ENCODE measurements at places on chromosomes 6 and 20.

DNA sequence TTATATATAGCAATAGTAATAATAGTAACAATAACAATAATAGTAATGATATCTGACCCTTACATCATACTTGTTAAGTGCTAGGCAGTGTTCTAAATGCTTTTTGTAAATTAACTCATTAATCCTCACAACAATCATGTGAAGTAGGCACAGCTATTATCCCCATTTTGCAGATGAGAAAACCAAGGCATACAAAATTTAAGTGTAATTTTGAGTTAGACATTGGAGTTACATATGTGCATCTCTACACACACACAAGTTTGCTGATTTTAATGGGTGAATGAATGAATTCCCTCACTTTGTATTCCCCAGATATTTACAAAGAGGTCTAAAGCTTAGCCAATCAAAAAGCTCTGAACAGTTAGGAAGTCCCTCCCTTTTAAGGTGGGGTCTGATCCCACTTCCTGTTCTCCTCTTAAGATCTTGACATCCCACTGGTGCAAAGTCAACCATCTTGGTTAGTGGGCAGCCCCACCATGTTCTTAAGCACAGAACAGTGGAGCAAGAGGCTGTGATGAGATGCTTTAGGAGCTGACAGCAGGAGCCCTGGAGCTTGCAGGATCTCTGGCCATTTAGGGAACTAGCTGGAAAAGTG is 85.3 kb upstream of the FOXP4 start:
- DNase-seq = peak; percentile 41

DNA sequence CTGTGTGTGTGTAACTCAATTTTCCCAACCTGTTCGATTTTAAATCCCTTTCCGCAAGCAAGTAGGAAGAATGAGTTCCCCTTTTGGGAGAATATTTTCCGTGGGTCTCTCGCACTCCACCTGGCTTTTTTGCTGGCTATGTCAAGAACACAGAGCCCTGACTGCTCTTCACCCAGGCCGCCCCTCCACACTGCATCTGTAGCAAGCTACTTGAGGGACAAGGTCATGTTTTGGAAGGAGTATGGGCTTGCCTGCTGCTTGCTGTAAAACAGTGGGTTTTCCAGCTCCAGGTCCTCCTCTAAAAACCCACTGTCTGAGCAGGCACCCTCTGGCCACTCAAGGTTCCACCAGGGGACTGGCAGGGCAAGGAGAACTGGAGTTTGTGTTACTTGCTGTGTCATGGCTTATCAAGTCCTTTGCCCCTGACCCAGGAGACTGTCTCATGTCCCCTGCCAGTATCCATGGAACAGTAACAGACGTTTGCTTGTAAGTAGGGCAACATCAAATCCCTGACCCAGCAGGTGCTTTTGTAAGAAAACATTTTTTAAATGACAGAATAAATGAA is 35.5 kb upstream of the SYNJ2 start:
- no peak for DNase-seq

- peak; percentile 58 for DNase-seq
Measured at GRCh38 chr6:68638230-68638900, 3.3 kb downstream of the ADGRB3 start.

GRCh38 chr20:60152792-60153191 is 194.6 kb downstream of the CDH26 start:
- DNase-seq = no peak

- no peak for DNase-seq
Measured at GRCh38 chr6:116387374-116387773, 16.6 kb downstream of the DSE start.

DNA sequence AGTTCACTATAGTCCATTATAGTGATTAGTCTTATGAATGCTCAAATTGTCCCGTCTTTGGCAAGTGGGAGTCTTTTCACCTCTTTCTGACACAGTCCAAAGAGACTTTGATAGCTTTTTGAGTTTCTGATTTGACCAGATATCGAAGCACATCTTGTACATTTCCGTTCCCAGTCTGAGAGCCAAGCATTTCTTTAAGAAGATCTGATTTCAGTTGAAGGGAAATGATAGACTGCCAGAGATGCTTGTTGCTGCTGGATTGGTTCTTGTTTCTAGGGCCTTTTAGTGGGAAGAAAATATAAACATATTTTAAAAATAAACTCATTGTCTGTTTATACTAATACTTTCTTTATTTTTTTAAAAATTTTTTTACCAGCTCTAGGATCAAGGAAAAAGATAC is 54.1 kb upstream of the IER3 start:
- no peak for DNase-seq

DNA sequence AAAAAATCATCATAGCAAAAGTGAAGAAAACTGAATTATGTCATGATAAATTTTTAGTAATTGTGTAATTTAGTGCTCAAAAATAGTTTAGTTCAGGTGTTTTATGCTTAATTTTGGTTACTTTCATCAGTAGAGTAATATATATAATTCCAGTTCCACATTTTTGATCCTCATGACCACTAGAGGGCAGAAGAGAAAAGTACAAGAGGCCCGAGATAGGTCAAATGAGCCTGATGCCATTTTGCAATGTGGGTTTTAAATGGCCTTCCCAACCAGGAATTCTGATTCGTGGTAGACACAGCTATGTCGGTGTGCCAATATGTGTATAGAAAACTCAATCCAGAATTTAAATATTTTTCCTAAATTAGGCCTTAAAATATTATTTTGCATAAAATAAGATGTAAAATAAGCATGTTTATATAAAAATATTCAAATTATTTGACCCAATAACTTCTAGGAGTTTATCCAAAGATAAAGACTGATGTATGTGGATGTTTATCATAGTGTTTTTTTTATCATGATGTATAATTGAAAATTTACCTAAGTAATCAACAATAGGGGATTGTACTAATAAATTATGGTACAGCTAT is 159.7 kb upstream of the RPS6KA2 start:
- peak; percentile 79 for DNase-seq

- no peak for DNase-seq
Measured at GRCh38 chr6:24522228-24523176, 27.7 kb downstream of the ALDH5A1 start.

GRCh38 chr20:33291830-33292355 is 8.9 kb downstream of the BPIFB1 start:
- peak; percentile 59 for DNase-seq

GRCh38 chr20:51091406-51092195 is 68.7 kb upstream of the KCNG1 start:
- DNase-seq = no peak

- DNase-seq = no peak
Measured at GRCh38 chr6:70415247-70415646, 1.9 kb downstream of the FAM135A start.

DNA sequence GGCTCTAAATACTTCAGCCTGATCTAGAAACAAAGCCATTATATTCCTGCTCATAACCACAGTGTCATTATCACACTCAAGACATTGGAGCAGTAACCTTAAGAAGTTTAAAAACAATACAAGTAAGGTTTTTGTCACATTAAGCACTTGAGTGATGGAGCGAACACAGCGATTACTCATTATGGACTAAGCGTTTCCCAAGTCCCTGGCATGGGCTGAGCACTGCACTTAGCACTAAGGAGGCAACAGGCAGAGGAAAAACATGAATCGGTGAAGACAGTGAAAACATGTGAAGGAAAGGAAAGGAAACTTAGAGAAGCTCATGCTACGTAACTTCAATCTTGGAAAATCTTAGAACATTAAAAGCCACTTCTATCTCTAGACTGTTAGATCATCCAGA is 108.7 kb downstream of the SLC24A3 start:
- DNase-seq = peak; percentile 81

DNA sequence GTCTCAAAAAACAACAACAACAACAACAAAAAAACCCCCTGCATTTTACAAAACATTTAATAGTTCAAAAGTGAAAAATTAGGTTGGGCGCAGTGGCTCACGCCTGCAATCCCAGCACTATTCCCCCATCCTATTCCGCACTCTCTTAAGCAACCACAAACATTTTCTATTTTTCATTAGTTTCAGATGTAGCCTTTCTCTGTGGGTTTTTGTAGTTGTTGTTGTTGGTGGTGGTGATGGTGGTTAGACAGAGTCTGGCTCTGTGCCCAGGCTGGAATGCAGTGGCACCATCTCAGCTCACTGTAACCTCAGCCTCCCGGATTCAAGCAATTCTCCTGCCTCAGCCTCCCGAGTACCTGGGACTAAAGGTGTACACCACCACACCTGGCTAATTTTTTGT is 6.4 kb upstream of the GMNN start:
- DNase-seq = no peak

GRCh38 chr6:439641-440167 is 48.2 kb downstream of the IRF4 start:
- no peak for DNase-seq

- peak; percentile 24 for DNase-seq
Measured at GRCh38 chr20:63116412-63117106, 99.4 kb downstream of the YTHDF1 start.

GRCh38 chr20:1491281-1491840 is at the start of gene SIRPB2:
Gene SIRPB2 (minus strand): TSS chr20:1491420. CDS start chr20:1491359, 61 bp downstream.
- peak; percentile 41 for DNase-seq

DNA sequence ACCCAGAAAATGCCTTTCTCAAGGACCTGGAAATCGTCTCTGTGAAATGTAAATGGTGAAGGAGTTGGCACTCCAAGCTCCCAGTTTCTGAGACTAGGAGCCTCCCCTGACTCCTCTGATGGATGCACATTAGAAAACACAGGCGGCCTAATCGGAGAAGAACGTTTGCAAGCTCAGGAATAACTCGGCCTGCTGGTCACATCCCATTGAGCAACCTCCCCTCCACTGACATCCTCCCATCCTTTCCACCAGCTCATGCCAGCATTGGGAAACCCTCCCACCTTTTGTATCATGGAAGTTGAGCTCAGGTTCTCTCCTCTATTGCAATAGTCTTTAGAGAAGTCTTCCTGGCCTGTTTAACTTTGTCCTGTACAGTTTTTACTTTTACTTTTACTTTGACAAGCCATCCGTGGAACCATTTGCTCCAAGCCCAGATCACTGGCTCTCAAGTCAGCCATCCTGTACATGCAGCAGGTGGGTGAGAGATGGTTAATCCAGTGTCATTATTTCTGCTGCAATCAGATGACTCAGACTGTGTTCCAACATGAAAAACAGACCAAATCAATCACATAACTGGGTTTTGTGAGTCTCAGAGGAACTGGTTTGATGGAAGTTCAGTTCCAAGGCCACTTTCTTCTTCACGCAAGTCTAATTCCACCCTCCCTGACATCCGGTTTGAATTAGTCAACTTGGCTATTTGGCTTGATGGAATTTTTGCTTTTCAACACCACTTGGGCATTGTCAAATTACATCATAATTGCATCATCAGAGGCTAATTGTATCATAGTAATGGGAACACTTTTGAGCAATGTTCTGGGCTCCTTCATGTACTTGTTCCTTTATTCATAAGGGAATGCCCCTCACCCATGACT is 619.4 kb upstream of the CDH4 start:
- DNase-seq = peak; percentile 70

GRCh38 chr20:42255821-42256220 is 637.6 kb upstream of the CHD6 start:
- DNase-seq = no peak

DNA sequence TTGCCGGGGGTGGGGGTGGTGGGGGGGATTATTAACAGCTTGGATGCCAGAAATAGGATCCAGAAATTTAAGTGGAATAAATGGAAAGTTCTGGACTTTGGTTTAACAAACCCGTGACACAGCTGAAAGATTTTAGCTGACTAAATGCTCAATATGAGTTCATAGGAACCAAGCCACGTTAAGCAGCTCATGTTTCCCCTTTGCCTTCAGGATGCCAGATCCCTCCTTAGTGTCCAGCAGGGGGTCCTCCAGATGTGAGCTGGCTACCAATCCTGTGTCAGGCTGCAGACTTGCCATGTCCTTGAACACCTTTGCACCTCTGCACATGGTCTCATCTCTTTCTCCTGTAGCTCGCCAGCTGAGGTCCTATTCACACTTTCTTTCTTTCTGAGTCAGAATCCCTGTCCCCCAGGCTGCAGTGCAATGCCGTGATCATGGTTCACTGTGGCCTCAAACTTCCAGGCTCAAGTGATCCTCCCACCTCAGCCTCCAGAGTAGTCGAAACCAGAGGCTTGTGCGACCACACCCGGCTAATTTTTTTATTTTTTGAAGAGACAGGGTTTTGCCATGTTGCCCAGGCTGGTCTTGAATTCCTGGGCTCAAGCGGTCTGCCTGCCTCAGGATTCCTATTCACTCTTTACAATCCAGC is 133.3 kb upstream of the ARMC2 start:
- no peak for DNase-seq

DNA sequence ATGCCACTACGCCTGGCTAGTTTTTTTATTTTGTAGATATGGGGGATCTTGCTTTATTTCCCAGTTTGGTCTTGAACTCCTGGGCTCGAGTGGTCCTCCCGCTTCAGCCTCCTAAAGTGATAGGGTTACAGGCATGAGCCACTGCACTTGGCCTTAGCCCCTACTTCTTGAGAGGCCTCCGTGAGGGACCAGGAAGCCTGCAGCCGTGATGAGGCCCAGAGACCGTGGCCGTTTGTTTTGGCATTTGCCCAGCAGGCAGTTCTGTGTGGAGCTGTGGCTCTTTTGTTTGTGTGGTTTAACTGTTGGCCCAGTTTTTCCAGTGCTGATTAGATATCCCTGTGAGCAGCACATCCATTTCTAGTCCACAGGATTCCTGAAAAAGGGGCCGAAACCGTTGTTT is 39.8 kb downstream of the SRSF3 start:
- DNase-seq = no peak

- peak; percentile 9 for DNase-seq
Measured at GRCh38 chr6:111256646-111257045, 169.3 kb downstream of the SLC16A10 start.

GRCh38 chr6:98574984-98575383 is 259.4 kb upstream of the POU3F2 start:
- no peak for DNase-seq

DNA sequence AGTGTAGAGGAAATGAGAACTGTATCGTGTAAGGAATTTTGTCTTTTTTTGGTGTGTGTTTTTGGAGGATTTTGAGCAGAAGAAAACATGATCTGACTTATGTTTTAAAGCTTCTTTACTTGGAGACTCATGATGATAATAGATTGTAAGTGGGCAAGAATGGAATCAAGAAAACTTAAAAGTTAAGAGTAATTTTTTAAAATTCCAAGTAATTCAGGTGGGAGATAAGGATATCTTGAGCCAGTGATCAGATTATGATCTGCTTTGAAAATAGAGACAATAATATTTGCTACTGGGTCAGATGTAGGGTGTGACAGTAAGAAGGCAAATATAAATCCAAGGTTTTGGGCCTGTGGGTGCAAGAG is 734 bp downstream of the ZSCAN26 start:
- no peak for DNase-seq

GRCh38 chr6:150016324-150017185 is 8.8 kb downstream of the RAET1L start:
- DNase-seq = peak; percentile 82

GRCh38 chr6:26045928-26046368 is 41.3 kb upstream of the HFE start:
- peak; percentile 57 for DNase-seq

Measured in A673 (cell line).